ENCODE measurements at places on chromosomes 12 and 14.

GRCh38 chr12:125193376-125194152 is 128.3 kb downstream of the AACS start:
- DNase-seq = no peak

GRCh38 chr14:61652526-61653262 is 42.6 kb upstream of the HIF1A start:
- no peak for DNase-seq

GRCh38 chr12:108302403-108303311 is 36.5 kb downstream of the CMKLR1 start:
- DNase-seq = no peak

DNA sequence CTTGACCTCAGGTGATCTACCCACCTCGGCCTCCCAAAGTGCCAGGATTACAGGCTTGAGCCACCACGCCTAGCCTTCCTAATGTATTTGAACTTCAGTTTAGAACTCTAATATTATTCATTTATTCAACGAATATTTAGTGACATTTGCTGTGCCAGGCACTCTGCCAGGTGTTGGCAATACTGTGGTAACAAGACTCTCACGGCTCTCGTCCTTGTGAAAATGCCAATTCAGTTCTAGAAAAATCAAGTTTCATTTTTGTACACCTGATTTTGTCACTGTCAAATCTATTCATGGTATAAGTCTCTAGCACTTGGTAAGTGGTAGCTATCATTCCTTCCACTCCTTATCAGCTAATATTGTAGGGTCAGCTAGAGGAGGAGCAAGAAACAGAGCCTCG is 6.3 kb upstream of the PWP1 start:
- DNase-seq = no peak

DNA sequence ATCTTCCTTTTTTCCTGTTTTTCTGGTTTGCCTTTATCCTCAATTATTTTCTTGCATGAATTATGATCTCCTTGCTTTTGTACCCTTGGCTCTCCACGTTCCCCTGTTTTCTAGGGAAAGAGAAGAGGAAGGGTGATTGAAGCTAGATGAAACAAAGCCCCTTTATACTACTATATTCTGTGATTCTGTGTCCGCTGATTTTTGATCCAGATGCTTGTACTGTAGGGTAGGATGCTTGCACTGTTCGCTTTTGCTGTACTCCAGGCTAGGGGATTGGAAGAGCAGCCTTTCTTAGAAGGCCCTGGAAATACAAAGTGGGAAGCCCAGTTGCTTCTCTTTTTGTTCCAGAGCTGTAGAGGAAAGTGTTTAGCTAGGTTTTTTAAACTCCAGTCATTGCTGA is 35.1 kb upstream of the KLHDC2 start:
- no peak for DNase-seq

- no peak for DNase-seq
Measured at GRCh38 chr12:16608946-16609539, 3.1 kb upstream of the LMO3 start.

DNA sequence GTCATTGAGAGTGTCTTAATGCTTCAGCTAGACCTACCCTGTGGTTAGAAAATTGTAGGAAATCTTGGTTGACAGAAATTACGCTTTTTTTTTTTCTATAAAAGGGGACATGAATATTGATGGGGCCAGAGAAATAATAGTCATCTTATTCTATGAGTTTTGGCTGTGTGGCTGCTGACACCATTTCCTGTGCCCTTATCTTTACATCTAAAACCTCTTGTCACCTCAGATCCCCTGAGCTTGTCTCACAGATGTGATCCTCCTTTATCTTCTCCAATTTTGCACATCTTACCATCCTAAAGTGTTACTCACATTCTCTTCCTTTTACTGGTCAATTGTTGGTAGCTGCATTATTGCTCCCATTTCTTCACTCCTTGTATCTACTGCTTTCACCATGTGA is 36.1 kb downstream of the ASCL1 start:
- DNase-seq = no peak

DNA sequence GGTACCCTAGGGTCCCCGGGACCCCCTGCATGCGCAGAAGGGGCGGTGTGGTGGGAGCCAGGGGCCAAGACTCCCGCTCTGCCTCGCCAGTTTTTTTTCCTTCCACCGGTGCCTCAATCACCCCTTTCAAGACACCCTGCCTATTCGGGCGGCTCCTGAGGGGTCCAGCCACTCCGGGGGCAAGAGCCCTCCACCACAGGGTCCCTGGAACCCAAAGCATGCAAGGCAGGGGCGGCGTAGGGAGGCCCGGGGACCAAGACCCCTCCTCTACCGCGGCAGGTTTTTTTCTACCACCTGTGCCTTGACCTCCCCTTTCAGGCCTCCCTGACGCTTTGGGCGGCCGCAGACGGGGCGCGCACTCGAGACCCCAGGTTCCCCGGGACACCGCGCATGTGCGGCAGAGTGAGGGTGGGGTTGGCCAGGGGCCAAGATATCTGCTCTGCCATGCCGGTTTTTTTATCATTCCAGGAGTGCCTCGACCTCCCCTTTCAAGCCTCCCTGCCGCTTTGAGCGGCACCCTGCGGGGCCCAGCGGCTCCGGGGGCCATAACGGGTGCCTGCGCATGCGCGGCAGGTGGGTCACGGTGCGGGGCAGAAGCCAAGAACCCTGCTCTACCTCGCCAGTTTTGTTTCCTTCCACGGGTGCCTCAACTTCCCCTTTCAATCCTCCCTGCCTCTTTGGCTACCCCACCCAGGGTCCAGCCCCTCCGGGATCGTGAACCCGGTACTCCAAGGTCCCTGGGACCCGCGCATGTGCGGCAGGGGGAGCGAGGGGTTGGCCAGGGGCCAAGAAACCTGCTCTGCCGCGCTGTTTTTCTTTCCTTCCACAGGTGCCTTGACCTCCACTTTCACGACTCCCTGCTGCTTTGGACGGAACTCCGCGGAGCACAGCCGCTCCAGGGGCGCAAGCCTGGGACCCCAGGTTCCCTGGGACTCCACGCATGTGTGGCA is 328.1 kb downstream of the ALG10 start:
- DNase-seq = no peak

DNA sequence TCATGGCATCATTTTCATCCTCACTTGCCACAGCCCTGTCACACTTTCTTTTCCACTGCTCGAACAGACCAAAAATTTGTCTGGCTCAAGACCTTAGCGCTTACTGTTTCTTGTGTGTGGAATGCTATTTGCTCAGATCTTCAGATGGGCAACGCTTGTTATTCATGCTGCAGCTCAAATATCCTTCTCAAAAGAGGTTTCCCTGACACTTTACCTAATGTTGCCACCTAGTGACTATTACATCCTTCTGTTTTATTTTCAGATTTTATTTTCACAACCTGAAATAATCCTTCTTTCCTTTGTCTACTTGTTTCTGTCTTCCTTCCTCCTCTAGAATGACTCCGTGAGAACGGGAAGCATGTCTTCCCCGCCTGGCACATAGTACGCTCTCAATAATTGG is 5.6 kb downstream of the FBXO33 start:
- DNase-seq = no peak

DNA sequence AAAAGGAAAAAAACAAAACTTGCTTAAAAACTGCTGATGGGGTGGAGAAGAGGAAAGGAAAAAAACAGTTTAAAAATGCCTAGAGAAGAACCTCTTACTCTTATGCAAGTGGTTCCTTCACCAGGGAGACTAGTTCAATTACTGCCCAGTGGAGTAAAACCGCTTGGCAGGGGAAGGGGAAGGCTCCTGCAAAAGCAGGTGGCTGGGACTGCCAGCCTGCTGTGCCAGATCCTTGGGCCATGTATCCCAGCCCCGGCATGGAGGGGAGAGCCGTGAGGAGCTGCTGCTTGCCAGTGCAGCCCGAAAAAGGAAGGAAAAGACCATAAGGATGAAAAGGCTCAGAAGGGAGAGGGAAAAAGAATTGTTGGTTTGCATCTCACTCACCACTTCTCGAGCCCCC is 123.0 kb downstream of the FSCB start:
- DNase-seq = no peak

DNA sequence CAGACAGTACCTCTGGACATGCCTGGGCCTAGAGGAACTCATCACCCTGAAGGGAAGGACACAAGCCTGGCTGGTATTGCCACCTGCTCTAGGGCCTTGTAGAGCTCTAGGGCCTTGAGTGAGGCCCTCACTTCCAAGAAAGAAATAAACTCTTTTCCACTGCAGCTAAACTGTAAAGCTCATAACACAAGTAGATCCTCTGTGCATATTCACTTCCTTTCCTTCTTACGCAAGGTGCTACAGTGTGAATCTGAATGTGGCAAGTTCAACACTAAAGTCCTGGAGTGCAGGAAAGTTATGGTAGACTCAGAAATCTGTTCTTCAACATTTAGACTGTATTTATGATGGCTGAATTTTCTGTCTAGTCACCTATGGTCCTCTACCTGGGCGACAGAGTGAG is 14.5 kb downstream of the RNASE3 start:
- no peak for DNase-seq

DNA sequence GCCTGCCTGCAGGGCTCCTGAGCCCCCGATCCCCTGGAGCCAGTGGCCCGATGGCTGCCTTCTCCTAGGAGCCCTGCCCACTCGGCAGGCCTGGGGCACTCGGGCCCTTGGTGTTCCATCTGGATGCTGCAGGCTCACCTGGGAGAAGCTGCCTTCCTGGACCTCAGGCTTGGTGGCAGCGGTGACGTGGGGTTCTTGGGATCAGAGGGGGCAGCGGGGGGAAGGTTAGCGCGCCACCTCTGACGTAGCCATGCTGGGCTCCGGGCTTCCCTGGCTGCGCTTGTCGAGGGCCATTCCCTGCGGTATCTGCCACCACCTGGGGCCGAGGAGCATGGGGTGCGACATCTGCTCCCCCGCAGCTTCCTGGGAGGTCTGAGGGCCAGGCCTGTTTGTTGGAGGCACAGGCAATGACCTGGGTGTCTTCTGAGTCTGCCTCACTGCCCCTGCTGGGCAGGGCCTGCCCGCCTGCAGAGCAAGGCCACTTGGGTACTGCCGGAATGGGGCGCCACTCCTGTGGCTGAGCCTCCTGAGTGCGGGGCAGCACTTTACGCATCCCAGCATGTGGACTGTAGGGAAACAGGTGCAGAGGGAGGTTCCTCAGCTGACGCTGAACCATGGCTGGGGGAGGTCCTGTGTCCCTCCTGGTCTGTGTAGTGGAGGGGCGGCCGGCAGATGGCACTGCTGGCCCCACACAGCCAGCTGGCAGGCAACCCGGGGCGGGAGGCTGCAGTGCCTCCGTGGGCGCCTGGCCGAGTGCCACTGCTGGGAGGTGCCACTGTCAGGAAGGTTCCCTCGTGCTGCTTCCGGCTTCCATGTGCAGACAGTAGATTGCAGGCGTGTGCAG is 20.3 kb downstream of the MTA1 start:
- DNase-seq = no peak

DNA sequence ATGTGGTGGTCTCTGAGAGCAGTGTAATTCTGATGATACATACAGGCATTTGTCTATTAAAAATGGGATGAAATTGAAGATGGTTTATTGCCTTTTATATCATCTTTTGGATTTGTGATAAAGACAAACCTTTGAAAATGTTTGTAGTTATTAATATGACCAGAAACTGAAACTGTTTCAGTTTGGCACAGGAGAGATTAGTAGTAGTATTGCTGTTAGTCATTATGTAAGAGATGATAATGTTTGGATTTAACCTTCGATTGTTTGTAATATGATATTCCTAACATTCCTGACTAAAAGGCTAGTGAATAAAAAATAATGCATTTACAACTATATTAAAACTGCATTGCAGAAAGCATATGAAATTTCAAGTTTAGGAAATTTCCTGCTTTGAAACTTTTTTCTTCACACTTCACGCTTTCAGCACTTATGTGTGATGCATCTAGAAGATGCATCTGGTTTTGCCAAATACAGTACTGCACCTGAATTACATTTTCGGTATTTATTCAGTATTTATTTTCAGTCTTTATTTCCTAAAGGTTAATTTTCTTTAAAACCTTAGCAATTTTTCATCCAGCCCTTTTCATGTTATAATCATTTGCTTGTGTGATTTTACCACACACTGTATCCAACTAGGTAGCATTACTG is 25.5 kb downstream of the ADIPOR2 start:
- DNase-seq = no peak

DNA sequence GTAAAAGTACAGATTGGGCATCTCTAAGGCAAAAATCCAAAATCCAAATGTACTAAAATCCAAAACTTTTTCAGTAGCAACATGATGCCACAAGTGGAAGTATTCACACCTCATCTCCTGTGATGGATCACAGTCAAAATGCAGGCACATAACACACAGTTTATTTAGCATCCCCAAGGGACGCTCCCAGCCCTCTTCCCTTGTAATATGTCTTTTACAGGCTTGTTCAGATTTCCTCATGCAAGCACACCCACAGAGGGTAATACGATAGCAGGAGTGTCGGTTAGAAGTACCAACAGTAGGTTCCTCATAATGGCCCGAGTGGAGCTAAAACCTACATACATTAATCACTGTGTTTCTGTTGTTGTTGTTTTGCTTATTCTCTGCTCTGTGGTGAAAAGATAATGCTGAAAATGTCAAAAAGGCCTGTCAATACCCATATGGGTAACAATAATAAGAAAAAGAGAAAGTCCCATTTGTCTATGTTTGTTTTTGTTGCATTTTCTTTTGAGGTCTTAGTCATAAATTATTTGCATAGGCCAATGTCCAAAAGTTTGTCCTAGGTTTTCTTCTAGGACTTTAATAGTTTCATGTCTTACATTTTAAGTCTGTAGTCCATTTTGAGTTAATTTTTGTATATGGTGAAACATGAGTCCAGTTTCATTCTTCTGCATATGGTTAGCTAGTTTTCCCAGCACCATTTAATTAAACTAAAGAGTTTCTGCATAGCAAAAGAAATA is 133.1 kb downstream of the LRIG3 start:
- no peak for DNase-seq

GRCh38 chr12:25269701-25270100 is 19.0 kb upstream of the KRAS start:
- DNase-seq = no peak

- DNase-seq = no peak
Measured at GRCh38 chr14:104224131-104224505, 85.7 kb downstream of the KIF26A start.

DNA sequence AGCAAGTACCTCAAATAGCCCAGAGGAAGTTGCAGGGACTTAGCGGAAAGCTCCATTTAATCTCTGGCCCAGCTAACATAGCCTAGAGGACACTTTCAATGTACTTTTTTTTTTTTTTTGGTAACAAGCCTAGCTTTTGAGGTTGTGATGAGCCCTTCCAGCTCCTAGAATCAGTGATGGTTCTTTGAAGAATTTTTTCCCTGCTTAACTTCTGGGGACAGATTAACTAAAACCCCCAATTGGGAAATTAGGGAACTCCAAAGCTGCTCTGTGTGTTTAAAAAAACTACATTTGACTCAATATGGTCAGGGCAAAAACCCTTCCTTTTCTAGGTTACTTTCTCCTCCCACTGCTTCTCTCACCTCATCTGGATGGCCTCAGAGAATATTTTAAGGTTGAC is 23.9 kb upstream of the ITGA5 start:
- DNase-seq = no peak

- DNase-seq = no peak
Measured at GRCh38 chr12:18139989-18140596, 50.1 kb upstream of the RERGL start.

All from NCI-H2081 treated with DMSO at 0.1 percent for 48 hours (cell line).